NCI-H2107 (cell line): ENCODE measurements at places on chromosomes 7 and 10.

DNA sequence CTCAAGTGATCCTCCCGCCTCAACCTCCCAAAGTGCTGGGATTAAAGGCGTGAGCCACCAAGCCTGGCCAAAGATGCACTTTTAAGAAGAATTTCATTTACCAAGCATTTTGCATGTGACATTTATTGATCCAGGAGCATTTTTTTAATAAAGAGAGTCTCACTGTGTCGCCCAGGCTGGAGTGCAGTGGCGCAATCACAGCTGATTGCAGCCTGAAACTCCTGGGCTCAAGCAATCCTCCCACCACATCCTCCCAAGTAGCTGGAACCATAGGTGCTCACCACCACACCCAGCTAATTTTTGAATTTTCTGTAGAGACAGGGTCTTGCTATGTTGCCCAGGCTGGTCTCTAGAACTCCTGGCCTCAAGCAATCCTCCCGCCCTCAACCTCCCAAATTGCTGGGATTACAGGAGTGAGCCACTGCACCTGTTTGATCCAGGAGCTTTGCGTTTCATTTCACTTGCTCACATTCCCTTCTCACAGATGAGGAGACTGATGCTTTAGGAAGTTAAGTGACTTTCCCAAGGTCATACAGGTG is 4.4 kb upstream of the TBL2 start:
- DNase-seq, result no peak

- no peak for DNase-seq
Measured at GRCh38 chr7:139783647-139784385, 6.0 kb upstream of the HIPK2 start.

DNA sequence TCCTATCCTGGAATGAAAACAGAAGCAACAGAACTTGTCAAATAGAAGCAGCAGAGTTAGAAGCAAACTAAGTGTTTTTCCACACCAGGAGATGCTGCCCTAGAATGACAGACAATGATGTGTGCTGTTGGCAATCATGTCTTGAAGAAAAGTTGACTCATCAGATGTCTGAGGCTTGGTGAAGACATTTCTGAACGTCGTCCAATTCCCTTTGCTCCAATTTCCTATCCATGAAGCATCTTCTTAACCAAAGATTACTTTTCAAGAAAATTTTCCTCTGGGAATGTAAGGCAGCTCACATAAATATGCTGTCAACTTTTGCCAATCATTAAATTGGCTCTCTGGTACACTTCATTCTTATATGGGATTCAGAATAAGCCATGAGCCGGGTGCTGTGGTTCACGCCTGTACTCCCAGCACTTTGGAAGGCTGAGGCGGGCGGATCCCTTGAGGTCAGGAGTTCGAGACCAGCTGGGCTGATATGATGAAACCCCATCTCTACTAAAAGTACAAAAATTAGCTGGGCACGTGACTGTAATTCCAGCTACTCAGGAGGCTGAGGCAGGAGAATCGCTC is 34.6 kb downstream of the MALSU1 start:
- DNase-seq, result no peak

GRCh38 chr10:49735161-49735560 is 27.0 kb downstream of the OGDHL start:
- no peak for DNase-seq

DNA sequence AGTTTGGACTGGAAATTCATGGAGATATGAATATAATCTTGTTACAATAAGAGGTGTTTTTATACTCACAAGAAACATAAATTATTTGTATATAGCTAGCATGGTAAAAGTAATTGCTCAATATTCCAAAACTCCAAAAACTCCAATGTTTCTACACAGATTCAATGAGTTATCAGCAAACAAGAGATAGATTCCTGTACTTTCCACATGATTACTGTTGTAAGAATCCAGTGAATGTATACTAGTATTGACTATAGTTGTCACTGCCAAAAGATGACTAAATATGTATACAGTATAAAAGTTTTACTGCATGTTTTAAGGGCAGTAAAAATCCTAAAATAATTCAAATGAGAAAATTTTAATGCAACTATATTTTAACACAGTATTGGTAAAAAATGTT is 10.7 kb downstream of the ATOH7 start:
- DNase-seq, result no peak

DNA sequence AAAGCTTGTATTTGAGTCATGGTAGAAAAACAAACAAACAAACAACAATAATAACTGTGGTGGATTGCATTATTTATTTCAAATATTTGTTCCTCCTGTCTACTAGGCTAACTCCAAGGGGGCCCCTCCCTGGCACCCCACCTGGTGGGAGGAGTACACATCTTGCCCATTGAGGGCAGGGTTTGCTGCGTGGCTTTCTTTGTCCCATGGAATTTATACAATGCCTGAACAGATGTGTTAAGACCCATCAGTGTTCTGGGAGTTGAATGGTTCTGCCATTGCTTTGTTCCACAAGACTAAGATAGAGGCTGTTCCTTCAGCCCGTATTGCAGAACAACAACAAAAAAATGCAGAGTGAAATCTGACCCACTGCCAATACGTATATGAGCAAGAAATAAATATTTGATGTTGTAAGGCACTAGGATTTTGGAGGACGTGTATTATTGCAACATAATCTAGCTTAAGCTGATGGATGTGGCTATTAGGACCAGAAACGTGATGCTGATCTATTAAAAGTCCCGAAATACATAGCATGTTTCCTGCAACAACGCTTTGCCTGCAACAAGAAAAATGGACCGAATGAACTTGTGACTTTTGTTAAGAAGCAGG is 119.1 kb upstream of the JCAD start:
- DNase-seq, result no peak

GRCh38 chr10:101481256-101481655 is 106.8 kb downstream of the POLL start:
- DNase-seq, result no peak

DNA sequence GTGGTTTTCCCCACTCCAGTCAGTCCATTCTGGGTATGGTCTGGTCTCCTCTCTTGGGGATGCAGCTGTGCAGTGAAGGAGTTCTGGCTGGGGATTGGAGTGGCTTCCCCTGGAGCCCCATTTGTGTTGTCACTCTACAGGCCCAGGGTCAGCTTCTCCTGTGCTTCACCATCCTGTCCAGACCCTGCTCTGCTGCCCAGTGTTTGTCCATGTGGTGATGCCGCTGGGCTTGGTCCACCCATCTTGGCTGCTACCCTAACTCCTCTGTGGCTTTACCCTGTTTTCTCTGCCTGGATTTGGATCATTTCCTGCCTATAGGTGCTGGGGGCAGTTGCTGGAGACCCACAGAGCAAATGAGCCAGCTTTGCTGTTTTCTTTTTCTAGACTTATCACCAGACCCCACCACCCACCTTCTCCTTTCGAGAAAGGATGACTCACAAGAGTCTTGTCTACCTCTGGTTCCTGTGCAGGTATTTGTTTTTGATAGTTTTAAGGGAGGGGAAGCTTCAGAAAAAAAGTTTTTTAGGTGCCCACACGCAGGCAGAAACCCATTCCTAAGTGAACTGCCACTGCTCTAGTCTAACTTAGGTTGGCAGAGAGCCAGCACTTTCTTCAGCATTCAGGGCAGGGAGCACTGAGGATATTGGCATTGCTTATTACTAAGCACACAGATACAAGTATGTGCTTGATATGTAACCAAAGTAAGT is 8.5 kb downstream of the ZDHHC16 start:
- DNase-seq, result no peak

DNA sequence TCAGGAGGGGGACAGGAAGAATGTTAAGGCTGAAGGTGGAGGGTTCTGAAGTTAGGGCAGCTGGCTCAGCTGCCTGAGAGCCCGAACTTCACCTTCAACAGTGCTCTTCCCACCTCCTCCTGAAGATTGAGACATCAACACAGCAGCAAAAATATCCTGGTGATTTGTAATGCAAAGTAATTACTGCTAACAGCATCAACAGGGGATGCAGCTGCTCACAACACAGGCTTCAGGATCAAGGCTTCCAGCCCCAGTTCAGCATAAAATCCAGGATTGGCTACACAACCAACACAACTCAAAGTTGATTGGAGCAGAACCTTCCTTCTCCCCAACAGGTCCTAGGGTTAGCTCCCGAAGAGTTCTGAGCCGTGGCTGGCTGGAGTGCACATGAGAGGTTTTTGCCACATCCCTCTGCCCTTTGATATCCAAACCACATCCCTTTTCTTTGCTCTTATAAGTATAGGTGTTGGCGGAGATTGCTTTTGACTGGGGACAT is 242.4 kb downstream of the KIAA1217 start:
- no peak for DNase-seq

DNA sequence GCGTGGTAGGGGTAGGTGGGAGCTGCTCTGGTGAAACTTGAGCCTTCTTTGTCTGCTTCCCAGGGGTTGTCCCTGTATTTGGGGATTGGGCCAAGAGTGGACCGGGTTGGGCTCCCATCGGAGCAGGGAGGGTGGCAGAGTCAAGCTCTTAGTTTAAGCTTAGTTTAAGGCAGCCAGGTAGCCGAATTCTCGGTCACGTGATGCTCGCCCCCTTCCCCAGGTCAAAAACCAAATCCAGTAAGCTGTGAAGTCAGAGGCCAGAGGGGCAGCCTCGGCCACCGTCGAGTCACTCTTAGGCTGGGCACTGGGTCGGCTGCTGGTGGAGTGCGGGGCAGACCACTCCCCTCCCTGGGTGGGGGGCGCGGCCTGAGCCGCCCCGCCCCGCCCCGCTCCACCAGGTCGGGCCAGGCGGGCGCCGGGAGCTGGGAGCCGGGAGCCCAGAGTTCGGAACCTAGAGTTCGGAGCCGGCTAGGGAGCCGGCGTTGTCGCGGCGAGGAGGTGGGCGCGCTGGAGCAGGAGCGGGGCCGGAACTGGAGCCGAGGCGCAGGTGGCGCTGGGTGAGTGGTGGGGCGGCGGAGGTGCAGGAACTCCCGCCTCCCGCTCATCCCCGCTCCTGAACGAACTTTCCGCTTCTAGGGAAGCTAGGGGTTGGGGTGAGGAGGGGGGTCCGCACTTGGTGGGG is 2.8 kb upstream of the LZTS2 start:
- no peak for DNase-seq

DNA sequence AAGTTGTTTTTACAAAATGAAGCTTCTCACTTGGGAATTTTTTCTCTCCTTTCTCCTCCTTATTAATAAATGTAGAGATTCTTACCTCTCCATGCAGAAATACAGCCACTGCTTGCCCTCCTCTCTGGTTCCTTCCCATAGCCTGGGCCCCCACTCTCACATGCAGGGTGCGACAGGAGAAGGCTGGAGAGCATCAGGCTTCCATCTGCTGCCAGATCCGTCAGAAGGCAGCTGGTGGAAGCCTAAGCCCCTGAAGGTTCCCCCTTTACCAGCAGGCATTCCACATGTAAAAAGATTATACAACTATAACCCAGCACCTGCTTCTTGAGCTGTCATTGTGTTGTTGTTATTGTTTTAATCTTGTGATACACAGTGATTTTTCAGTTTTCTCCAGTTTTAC is 314.2 kb downstream of the LHFPL3 start:
- DNase-seq, result no peak

DNA sequence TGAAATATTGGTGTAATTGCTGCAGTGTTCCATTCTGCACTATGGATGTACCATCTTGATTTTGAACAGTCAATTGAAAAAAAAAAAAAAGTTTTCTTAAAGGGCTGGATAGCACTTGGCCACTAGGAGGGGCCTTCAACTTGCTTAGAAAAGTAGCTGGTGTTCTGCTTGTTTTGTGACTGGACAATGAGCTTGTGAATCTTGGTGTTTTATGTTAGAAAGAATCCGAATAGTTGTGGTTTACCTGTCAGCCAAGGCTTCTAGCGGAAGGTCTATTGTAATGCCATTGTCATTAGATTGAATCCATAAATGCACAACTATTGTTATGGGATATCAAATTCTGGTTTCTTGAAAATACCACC is 77.1 kb downstream of the BMPER start:
- no peak for DNase-seq

GRCh38 chr10:131676046-131676799 is 224.6 kb upstream of the PPP2R2D start:
- no peak for DNase-seq

- DNase-seq, result no peak
Measured at GRCh38 chr7:12052211-12052610, 158.9 kb upstream of the TMEM106B start.

DNA sequence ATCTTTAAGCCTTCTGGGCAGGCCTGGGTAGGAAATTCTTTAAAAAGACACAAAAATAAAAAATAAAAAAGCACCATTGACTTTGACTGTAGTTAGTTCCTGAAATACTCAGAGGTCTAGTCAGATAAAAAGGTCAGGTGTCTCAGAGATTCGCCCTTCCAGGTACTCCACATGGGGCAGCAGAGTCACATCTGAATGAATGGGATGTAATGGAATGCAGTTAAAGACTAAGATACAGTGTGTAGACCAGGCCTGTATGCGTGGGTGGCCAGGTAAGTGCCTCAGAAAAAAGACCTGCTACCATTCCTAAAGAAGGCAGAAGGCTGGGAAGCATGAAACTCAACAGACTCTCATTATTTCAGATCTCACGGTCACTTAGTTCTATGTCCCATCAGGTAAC is 68.6 kb upstream of the SEM1 start:
- DNase-seq, result no peak

DNA sequence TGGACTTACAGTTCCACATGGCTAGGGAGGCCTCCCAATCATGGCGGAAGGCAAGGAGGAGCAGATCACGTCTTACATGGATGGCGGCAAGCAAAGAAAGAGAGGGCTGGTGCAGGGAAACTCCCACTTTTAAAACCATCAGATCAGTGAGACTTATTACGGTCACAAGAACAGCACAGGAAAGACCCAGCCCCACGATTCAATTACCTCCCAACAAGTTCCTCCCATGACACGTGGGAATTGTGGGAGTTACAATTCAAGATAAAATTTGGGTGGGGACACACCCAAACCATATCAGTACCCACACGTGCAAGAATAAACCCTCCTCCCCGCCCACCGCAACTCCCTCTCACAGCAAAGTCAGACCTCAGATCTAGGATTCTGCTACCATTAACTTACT is 4.5 kb upstream of the AIFM2 start:
- DNase-seq, result no peak

GRCh38 chr7:132081686-132082085 is 494.6 kb downstream of the PLXNA4 start:
- no peak for DNase-seq

- DNase-seq, result no peak
Measured at GRCh38 chr10:49034925-49035324, 80.4 kb downstream of the VSTM4 start.

DNA sequence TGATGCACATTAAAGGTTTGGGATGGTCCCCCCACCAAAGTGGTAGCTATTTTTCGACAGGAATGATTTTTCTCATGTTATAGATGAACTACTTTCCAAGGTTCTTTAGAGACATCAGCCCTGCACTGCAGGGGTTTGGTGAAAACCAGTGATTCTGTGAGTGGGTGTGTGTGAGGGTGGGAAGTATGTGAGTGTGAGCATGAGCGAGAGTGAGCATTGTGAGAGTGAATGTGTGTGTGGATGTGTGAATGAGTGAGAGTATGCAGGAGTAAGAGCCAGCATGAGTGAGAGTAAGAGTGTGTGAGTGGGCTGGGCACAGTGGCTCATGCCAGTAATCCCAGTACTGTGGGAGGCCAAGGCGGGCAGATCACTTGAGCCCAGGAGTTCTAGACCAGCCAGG is 75.0 kb downstream of the GOLGA7B start:
- no peak for DNase-seq
